ENCODE measurements at places on chromosomes 12 and 14.

DNA sequence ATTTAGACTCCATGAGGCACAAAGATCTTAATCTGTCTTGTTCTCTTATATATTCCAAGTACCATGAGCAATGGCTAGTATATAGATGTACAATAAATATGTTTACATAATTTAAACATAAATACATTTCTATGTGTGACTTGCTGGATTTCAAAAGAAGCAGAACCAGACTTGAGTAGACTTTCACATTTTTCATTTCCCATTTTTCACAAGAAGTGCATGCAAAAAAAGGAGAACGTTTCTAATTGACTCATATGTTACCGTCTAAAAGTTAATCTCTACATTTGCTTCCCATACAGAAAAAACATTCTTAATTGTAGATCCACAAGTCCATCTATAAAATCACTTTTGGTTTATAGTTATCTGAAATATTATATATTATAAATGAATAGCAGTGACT lies 256.5 kb upstream of the USP15 start:
- DNase-seq: no peak

- DNase-seq: no peak
Observed at GRCh38 chr12:15772405-15773018, 16.7 kb downstream of the EPS8 start.

GRCh38 chr14:38197784-38198335 lies 9.8 kb upstream of the SSTR1 start:
- DNase-seq: no peak

DNA sequence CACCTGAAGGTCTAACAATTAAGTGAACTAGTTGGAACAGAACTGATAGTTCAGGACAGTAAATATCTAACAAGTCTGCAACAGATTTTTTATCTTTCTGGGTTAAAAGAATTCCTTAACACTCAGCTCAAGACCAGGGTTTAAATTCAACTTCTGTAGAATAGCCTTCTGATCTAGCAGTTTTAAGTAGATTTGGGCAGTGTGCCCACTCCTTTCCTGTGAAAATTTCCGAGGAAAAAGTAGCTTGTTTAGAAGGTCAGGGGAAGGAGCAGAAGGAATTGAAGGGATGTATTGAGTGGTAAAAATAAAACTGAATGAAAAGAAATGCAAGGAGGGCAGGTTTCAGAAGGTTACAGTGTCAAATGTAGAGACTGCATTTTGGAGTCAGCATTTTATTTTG lies 45.8 kb downstream of the ATL1 start:
- DNase-seq: peak; percentile 79

GRCh38 chr12:68686262-68686594 lies 550 bp upstream of the NUP107 start:
- DNase-seq: no peak

DNA sequence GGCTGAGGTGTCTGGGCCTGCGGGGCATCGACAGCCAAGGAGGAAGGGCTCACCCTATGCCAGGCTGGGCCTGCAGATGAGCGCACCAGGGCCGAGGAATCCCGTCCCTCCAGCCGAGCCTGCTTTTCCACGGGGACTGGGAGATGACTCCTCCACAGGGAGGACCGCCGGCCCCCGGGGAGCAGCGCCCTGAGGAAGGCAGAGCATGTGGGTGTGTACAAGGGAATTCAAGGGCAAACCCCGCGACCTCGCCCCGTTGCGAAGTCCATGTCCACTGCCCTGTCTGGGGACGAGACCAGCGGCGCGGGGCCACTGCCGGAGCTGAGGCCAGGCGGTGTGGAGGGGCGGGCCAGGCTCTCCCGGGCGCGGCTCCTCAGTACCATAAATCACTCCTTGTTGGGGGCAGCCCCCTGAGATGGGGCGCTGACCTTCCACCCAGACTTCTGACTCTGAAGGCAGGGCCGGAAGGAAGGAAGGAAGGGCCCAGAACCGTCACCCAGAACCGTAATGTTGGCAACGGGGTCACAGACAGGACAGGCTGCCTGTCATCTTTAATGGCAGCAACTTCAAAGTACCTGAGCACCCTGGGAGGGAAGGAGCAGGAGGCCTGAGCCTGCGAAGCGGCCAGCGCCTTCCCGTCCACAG lies 52.5 kb downstream of the RNF34 start:
- no peak for DNase-seq

DNA sequence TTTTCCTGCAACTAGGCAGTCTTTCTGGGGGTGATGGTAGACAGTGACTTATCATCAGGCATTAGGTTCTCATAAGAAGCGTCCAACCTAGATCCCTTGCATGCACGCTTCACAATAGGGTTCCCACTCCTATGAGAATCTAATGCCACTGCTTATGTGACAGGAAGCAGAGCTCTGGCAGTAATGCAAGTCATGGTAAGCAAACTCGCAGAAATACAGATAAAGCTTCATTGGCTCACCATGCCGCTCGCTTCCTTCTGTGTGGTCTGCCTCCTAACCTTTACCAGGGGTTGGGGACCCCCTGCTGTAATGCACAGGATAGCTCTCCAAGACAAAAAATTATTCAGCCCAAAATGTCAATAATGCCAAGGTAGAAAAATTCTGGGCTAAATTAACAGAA lies 864.2 kb downstream of the TRHDE start:
- DNase-seq: no peak

Data from dermis microvascular lymphatic vessel endothelial cell (primary cell).